ENCODE measurements at places on chromosomes 6 and 20.

DNA sequence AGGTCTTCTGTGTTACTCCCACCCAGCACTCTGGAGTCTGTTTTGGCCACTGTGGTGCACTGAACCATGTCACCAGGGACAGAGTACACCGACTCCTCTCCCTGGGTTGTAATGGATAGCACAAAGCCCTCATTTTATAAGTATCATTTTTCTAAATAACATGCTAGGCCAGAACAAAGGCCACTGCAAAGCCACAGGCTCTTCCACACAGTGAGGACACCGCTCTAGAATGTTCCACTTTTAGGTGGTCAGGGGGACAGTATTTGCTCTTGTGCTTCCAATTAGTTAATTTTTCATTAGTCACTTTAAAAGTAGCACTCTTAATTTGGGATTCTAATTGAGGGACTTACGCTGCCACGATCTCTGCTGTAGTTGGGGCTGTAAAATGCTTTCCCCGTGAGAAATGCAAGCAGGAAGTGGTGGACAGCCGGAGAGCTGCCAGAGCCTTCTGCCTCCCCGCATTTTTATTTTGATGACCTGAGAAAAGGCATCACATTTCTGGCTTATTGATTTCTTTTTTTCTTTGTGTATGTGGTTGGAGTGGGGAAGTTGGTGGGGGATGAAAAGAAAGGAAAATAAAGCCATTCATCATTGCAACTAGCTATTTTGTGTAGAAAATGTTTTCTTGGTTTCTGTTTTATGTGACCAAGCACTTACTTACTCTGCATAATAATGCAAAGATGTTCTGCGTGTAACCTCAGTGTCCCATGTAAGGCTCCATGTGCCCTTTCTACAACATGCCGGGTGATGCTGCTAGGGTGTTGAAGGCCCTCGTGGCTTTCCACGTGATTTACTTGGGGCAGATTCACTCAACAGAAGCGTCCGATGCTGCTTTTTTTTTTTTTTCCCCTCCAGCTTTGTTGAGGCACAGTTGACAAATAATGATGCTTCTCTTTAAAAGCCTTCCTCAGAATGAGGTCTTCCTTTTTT is 195.9 kb downstream of the SASH1 start:
- no peak for DNase-seq

GRCh38 chr6:43636308-43636659 is 644 bp downstream of the MAD2L1BP start:
- DNase-seq, result no peak

DNA sequence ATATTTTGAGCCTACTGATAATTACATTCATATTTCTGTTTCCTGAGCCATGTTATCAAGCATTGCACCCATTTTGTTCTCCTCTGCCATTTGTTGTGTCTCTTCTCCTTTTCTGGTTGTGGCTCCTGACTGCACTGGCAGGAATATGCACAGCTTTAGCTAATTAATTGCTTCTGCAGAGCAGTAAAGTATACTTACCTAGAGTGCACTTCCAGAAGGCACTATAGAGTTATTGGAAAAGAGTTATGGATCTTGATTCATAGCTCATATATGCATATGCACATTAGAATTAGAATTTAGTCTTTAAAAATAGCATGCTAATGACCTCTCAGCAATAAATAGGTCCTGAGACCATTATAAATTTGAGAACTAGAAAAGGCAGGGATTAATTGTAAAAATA is 262.6 kb downstream of the NKAIN2 start:
- DNase-seq, result no peak

DNA sequence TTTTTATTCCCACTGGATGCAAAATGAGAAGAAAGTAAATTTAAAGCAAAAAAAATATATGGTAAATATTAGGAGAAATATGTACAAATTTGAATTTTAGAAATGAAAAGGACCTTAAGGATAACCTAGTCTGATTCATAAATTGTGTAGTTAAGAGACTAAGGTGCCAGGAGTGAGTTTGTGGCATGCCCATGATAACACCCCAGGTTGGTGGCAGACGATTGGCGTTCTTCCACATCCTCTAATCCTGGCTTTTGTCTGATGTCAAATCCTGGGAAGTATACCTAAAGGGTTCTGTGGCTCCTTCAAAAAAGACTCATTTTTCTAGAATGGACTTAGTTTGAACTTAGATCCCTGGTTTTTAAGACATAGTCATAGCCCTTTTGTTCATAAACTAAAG is 62.2 kb downstream of the SAMD5 start:
- DNase-seq, result no peak

All from stimulated activated CD8-positive, alpha-beta memory T cell treated with anti-CD3 and anti-CD28 coated beads, Interleukin-12 subunit alpha, Interleukin-12 subunit beta, amount 100 ng/mL, for 4 hours (primary cell).